KBM-7 (cell line): ENCODE measurements at places on chromosomes 3 and 15.

GRCh38 chr3:14689247-14689980, 14.5 kb downstream of the C3orf20 start:
- no peak for DNase-seq

DNA sequence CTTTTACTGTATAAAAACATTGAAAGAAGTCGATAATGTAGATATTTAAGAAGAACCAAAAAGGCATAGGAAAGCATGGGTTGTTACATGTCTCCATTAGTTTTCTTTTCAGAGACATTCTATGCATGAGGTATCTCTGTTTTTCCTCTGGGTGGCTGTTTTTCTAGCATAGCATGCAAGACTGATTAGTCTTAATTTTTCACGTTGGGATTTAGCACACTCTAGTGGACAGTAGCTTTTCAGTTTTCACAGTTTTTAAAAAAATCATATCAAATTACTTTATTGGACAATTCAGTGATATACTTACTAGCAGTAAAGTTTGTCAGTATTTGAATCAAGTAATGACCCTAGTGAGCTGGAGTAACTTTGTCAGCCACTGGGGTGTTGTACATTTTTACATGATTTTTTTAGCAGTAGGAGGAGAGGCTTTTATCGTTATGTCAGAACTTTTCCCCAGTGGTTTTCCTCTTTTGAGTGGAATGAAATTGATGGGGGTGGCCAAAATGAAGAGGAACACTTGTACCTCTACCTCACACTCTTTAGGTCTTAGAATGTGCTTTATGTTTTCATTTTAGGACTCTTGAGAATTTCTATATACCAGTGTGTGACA, 57.2 kb downstream of the SEC22A start:
- DNase-seq: peak; percentile 65

DNA sequence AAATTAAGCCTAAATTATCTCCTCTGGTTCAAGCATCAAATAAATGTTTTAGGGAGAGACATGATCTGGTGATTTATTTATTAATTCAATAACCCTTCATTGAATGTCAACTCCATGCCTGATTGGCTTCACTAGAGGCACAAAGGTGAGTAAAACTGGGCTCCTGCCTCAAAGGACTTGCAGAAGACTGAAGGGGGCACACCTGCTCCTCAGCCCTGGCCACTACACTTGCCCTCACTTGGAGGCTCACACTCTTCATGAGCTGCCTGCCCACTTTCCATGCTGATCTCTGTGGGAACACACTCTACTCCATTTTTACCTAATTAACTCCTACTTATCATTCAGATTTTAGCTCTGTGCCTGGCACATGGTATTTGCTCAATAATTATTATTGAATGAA, 84.4 kb upstream of the KCNMB2 start:
- DNase-seq: no peak

DNA sequence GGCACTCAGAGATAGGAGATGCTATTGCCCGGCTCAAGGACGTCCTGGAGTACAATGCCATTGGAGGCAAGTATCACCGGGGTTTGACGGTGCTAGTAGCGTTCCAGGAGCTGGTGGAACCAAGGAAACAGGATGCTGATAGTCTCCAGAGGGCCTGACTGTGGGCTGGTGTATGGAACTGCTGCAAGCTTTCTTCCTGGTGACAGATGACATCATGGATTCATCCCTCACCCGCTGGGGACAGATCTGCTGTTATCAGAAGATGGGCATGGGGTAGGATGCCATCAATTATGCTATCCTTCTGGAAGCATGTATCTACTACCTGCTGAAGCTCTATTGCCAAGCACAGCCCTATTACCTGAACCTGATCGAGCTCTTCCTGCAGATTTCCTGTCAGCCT, 26.4 kb downstream of the BCL2A1 start:
- no peak for DNase-seq

- no peak for DNase-seq
Measured at GRCh38 chr3:11551036-11551435, 92.7 kb downstream of the VGLL4 start.

GRCh38 chr3:31412832-31413231, 119.9 kb upstream of the STT3B start:
- no peak for DNase-seq

DNA sequence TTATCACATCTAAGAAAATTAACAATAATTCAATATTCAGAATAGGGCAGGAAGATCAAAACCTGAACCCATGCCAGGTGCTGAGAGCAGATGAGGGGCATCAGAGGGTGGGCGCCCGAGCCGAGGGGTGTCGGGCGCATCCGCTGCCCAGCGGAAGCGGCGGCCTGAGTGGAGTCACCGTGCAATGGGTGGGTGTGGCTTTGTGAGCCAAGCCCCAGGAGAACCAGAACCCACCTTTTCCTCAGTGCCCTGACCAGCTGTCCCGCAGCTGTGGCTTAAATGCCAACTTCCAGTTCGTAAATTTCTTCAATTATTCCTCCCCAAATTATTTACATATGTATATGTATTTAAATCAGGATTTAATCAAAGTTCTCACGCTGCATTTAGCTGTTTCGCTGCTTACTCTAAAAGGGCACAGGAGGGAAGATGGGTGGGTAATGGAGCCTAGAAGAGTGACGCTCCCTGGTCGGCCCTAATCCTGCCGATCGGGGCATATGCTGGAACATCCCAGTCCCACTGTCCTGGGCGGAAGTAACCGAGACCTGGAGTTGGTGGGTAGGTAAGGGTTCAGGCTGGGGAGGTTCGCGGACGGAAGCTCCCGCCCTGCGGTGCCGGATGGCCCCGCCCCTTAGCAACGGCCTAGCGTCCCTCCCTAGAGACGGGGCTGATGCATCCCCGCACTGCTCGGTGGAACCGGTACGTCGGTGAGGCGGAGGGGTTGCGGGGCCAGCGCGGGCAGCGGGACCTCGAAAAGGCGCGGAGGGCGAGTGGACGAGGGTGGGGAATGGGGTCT, 1.3 kb downstream of the DNAH1 start:
- no peak for DNase-seq

DNA sequence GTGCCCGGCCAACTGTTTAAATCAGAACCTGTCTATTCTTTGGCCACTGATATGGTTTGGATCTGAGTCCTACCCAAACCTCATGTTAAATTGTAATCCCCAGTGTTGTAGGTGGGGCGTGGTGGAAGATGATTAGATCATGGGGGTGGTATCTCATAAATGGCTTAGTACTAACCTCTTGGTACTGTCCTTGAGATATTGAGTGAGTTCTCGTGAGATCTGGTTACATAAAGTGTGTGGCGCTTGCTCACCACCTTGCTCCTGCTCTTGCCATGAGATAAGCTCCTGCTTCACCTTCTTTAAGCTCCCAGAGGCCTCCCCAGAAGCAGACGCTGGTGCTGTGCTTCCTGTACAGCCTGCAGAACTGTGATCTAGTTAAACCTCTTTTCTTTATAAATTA, 42.4 kb downstream of the REC114 start:
- no peak for DNase-seq

DNA sequence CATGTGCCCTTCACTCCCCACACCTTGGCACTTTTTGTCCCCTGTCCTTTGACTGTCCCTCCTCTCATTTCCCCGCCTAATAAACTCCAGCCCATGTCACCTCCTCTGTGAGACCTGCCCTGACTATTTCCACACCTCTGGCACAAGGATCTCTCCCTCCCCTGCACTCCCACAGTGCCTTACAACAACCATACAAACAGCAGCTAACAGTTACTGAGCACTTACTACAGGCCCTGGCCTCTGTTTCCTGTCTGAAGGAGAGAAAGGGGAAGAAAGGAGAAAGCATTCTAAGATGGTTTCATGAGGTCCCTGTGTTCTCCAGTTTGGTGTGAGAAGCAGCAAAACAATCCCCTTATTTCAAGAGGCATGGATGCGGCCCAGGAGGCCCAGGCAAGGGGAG, 20.0 kb upstream of the TRH start:
- peak; percentile 88 for DNase-seq

GRCh38 chr3:10852066-10852808, 36.2 kb downstream of the SLC6A11 start:
- no peak for DNase-seq

GRCh38 chr3:110393941-110394340, 677.7 kb upstream of the NECTIN3 start:
- no peak for DNase-seq

DNA sequence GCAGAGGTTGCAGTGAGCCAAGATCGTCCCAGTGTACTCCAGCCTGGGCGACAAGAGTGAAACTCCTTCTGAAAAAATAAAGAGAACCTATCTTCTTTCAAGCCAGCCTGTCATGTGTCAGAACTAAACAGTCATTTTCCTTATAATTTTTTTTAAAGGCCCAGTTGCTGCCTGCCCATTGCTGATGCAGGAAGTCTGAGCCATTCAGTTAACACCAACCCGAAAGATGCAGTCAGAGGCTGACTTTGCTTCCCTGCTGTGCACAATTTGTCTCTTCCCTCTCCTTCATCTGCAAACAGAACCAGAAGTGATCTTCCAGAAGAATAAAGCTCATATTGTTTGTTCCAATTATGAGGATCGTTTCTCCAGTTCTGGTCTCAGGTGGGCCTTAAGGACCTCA, 220.6 kb downstream of the SLCO3A1 start:
- DNase-seq: no peak

DNA sequence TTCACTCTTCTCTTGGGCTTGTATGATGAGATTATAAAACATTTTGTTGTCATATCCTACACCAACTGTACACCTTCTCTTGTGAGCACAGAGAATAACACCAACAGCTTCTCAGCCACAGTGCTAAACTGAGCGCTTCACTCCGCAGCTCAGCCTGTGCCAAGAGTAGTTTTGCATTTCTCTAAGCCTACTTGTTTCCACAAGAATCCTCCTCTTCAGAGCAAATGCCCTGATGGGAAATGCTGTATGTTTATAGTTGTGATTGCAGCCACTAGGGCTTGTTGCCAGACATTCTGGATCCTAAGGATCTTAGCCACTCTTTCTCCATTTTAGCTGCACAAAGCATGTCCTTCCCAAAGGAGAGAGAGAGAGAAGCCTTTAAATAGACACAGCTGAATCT, 138.8 kb upstream of the PLXND1 start:
- no peak for DNase-seq

- DNase-seq: peak; percentile 75
Measured at GRCh38 chr15:89021224-89021623, 67.0 kb upstream of the ABHD2 start.
